Stimulated activated CD4-positive, alpha-beta T cell treated with anti-CD3 and anti-CD28 coated beads, Interleukin-1b, Interleukin-23, amount 100 ng/mL, for 4 hours (primary cell): ENCODE measurements at places on chromosomes 7 and 10.

DNA sequence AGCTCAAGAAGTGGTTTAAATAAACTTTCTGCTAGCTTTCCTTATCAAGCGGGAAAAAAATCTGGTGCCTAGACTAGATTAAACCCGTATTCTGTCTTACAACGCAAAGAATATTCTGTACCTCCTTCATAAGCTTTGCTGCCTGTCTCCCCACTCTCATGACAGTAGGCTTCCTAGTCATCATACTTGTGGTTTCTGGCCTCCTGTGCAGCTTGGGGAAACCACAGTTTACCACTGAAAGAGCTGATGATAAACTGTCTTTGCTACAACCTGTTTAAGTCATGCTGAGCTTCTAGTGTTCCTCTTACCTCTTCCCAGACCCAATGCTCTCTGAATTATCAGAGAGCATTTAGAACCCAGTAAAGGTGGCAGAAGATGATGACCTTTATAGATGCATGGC, 55.0 kb downstream of the PODXL start:
- peak; percentile 23 for DNase-seq

DNA sequence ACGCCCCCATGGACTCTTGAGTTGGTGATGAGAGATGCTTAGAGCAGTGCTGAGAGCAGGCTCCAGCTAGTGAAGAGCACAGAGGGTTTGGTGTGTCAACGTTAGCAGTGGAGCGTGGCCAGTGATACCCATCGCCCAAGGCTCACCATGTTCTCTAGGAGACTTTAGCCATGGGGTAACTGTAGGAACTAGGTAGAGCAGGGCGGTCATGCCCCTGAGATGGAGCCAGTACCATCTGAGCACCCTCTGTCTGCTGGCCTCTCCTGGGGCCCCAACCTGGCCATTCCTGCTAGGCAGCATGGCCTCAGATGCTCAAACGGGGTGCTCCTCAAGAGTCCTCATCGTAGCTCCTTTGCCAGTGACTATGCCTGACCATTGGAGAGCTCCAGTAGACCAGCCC, 179.7 kb downstream of the KCND2 start:
- no peak for DNase-seq

DNA sequence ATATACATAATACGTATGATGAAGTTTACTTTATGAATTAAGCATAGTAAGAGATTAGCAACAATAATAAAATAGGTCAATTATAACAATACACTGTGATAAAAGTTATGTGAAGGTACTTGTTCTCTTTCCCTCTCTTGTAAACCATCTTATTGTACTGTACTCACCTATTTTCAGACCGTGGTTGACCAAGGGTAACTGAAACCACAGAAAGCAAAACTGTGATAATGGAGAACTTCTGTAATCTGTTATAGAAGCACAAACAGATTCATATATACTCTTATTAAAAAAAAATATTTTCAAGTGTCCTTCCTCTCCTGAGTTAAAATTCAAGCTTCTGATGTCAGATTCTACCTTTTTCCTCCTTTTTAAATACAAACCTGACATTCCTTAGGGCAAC, 1247.8 kb upstream of the SORCS1 start:
- DNase-seq: no peak

GRCh38 chr7:41754046-41754445, 51.2 kb upstream of the INHBA start:
- DNase-seq: no peak

- no peak for DNase-seq
These were observed 281.1 kb upstream of the BMPER start for GRCh38 chr7:33624215-33624614.

DNA sequence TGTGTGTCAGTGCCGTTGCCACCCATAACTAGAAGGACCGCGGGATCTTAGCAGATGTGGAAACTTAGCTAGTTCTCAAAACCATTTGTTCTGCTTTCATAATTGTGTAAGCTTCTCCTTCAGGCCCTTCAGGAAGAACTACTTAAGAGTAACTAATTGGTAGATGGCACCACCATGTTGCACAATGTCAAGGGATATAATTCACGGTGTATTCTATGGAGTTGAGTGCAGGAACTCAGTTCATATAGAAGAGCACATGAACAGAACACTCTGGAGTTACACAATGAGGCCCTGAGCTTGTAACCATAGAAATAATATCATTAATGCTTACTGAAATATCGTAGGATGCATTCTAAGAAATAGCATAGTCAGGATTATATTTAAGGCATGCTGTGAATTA, 126.5 kb upstream of the GAD2 start:
- DNase-seq: no peak

DNA sequence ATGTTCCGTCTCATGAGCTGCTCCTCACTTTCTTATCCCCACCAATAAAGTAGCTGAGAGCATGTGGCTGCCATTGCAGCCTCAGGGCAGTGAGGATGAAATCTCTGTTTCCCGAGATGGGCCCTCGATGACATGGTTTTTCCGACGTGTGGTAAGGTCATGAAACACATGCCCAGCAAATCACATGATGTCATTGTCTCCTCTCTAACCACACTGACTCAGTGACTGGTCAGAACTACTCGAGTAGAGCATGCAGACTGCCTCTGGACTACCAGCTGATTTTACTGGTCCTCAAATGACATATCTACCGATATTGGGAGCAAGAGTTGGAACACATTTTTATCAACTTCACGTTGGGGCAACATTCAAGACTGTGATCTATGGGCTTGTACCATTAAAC, 786.1 kb downstream of the CNTNAP2 start:
- DNase-seq: no peak

GRCh38 chr7:87934699-87935383, 790 bp downstream of the ADAM22 start:
- peak; percentile 5 for DNase-seq

DNA sequence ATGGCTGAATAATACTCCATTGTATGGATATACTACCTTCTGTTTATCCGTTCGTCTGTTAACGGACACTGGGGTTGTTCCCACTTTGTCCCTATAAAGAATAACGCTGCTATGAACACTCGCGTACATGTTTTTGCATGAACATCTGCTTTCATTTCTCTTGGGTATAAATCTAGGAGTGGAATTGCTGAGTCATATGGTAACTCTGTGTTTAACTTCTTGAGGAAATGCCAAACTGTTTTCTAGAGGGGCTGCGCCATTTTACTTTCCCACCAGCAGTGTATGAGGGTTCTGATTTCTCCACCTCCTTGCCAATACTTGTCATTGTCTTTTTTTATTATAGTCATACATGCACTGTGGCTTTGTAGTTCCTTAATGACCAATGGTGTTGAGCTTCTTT, 20.6 kb upstream of the RASSF4 start:
- DNase-seq: no peak

- no peak for DNase-seq
These were observed 5.4 kb downstream of the LRWD1 start for GRCh38 chr7:102469972-102470825.

DNA sequence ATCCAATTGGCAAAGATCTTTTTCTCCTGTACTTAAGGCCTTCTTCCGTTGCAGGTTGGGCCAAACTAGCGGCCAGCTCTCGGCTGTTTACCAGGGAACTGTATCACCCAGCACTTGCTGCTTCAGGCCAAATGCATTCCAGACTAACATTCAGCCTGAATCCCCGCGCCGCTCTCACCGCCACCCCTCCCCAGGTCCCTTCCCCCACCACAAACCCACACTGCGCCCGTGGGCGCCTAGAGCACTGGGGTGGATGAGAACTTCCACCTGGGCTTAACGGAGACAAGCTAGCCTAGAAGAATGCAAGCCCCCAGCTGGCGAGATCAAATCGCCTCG, 676 bp downstream of the TCAF1 start:
- no peak for DNase-seq

DNA sequence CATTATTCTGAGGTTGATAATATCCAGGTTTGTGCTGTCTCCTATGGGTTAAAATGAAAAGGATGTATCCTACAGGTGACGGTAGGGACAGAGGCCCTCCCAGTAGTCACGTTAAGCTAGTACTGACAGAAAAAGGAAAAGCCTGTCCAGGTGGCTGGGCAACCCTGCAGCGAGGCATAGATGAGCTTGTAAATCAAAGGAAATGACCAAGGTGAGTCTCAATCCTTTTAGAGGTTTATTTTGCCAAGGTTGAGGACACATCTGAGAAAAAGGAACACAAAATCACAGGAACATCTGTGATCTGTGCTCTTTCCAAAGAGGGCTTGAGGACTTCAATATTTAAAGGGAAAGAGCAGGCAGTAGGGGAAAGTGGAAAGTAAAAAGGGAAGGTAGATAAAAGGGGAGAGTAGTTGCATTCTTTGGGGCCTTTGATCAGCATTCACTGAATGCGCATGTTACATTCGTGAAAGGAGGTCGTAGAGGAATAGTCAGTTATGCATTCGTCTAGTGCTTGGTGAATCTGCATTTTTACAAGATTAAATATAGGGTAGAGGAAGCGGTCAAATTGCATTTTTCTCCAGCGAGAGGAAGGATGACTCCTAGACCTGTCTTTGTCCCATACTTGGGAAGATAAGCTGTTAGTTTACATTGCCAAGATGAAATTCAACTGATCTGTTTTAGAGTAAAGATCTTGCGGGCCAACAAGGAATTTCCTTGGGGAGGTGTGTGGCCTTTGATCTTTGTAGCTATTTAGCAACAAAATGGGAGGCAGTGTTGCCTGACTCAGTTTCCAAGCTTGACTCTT, 884 bp upstream of the GSTO1 start:
- no peak for DNase-seq

GRCh38 chr10:127195041-127195506, 1.3 kb downstream of the INSYN2A start:
- no peak for DNase-seq
